Activated CD4-positive, alpha-beta T cell treated with anti-CD3 and anti-CD28 coated beads, Interleukin-2, amount 50 U/mL, for 48 hours (primary cell): ENCODE measurements at places on chromosomes 1 and 21.

DNA sequence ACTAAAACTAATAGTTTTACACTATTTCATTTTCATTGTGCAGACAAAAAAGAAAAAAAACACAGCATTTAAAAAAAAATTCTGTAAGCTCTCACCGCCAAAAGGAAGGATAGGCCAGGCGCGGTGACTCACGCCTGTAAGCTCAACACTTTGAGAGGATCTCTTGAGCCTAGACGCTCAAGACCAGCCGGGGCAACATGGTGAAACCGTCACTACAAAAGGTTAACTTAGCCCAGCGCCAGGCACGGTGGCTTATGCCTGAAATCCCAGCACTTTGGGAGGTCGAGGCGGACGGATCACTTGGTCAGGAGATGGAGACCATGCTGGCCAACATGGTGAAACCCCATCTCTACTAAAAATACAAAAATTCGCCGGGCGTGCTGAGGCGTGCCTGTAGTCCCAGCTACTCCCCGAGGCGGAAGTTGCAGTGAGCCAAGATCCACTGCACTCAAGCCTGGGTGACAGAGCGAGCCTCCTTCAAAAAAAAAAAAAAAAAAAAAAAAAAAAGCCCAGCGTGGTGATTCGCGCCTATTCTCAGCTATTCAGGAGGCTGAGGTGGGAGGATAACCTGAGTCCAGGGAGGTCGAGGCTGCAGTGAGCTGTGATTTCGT lies 14.3 kb upstream of the SPEN start:
- peak; percentile 52 for DNase-seq

- no peak for DNase-seq
These were observed 5.3 kb downstream of the SLAMF7 start for GRCh38 chr1:160744199-160744851.

DNA sequence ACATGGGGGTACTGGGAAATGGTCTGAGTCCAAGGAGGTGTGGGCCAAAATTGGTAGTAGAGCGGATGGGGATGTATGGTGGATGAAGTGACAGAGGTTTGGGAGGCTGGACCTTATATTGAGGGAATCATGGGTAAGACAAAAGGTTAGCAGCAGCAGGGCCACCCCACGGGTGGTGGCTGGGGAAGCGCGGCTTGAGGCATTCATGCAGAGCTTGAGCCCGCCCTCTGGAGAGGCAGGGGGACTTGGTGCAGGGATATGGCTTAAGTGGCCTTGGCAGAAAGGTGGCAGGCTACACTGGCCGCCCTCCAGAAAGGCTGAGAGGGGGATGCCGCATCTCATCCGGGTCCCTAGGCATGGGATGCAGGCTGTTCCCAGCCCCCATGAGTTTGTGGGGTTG lies 31.5 kb downstream of the HMGB4 start:
- no peak for DNase-seq

DNA sequence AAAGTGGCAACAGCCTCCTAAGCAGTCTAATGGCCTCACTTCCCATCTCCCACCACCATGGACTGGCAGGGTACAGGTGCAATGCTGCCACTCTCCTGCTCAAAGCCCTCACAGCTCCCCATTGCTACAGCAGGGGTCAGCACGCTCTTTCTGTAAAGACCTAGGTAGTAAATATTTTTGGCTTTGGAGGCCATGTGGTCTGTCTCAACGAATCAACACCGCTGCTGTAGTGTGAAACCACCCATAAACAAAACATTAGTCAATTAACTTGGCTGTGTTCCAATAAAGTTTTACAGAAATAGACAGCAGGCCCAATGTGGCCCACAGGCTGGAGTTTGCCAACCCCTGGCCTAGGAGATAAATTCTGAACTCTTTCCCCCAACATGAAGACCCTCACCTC lies 44.6 kb upstream of the TMEM125 start:
- no peak for DNase-seq

- DNase-seq, result no peak
These were observed 19.8 kb downstream of the CD34 start for GRCh38 chr1:207891148-207891547.

GRCh38 chr1:229665912-229666558 lies 40.0 kb downstream of the URB2 start:
- DNase-seq, result no peak

DNA sequence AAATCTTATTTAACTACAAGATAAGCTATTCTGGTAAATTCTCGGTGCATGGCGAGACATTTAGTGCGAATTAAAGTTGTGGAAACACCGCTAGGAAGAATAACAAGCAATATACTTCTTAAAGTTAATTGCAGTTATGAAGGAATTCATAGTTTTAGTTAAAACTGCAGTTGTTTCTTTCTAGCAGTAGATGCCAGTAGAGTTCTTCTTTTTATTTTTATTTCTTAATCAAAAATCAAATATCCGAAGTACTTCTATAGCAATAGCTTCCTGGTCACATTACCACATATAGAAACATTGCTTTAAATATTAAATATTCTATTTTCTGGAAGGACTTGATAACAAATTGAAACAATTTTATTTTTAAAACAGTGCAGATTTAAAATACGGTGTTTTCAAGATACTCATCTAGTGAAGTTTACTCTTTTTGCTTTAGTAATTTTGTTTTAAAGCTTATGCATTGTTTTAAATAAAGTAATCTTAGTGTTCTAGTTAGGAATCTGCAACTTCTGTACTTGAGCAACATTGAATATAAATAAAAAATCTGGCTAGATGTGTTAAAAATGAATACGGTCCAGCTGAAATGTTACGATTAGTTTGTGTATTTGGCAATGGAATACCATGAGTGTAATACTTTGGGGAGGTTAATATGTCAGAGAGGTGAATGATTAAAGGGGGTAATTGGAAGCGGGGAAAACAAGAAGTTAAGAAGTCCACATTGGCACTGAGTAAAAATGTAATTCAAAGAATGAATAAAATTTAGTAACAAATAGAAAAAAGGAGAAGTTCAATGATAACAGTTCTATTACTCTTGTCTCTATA lies 2.7 kb upstream of the PRKACB start:
- no peak for DNase-seq

DNA sequence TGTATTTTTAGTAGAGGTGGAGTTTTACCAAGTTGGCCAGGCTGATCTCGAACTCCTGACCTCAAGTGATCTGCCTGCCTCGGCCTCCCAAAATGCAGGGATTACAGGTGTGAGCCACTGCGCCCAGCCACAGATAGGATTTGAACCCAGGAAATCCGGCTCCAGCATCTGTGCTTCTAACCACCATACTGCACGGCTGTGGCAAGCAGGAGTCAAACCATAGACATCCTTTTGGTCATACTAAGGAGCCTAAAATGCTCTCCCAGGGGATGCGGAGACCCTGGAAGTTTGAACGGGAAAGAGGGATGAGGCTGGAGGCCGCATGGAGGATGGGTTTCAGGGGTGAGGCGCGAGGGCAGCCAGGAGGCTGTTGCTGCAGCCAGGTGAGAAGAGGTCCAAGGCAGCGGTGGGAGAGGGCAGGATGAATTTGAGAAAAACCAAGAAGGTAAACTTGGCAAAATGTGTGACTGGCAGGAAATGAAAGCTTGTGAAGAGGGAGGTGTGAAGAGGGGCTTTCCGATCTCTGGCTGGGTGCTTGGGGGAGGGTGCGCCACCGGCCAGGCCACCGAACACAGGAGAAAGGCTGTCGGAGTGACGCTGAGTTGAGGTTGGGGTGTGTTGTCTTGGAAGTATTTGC lies 24.0 kb upstream of the CDK18 start:
- peak; percentile 51 for DNase-seq

DNA sequence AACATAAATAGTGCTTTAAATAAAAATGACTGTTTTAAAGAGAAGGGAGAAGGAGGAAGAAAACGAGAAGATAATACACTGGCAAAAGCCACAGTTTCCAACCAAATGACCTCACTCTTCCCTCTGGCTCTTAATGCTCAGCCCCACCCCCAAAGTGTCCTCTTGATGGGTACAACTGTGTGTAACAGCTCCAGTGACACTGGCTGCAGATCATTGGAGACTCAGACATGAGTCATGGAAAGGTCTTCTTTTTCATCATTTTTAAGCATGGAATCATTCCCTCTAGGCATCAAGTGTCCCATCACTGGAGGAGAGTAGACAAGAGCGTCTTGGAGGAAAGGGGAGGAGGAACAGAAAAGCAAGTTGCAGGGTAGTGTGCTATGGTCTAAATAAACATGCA lies 333.0 kb downstream of the PAPPA2 start:
- no peak for DNase-seq

DNA sequence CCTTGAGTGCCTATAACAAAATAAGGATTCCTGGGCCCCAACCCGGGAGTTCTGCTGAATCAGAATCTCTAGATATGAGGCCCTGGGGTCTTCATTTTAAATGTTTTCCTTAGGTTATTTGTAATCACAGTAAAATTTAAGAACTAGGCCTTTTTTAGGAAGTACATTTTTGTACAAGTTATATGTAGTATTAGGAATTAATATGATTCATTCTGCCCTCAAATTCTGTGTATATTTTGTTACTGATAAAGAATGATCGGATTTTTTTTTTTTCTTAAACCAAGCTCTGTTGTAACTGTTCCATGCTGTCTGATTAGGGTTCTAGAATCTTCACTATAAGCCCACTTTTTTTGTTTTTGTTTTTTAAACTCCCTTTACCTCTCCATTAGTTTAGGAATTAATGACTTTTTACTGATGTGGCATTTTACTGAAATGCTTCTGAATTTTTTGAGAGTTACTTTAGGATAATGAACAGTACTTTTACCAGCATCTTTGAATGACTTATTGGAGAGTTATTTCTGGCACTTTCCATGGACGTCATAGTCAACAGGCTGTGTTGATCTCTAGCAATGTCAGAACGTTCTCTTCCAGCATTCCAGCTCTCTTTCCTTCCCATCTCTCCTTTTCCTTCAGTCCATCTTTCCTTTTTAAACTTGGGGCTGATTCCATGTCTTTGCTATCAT lies 48.3 kb downstream of the CLIC4 start:
- no peak for DNase-seq

DNA sequence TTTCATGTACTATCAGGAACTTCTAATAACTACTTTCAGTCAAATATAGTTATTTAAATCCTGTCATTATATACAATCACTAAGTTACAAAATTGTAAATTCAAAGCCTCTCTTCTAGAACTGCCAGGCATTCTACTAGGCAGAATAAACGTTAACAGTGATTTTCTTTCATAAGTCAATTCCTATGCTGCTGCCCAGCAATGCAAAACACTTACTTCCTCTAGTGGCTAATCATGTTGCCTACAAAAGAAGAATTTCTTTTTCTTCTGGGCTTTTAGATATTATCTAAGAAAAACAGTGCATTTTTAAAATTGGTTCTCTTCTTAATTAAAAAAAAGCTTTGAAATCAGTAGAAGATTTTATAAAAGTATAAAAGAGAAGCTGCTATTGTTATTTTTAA lies 509.8 kb upstream of the ADAMTS5 start:
- DNase-seq, result no peak

- DNase-seq, result no peak
These were observed 95.0 kb upstream of the C1orf105 start for GRCh38 chr1:172325531-172325930.

DNA sequence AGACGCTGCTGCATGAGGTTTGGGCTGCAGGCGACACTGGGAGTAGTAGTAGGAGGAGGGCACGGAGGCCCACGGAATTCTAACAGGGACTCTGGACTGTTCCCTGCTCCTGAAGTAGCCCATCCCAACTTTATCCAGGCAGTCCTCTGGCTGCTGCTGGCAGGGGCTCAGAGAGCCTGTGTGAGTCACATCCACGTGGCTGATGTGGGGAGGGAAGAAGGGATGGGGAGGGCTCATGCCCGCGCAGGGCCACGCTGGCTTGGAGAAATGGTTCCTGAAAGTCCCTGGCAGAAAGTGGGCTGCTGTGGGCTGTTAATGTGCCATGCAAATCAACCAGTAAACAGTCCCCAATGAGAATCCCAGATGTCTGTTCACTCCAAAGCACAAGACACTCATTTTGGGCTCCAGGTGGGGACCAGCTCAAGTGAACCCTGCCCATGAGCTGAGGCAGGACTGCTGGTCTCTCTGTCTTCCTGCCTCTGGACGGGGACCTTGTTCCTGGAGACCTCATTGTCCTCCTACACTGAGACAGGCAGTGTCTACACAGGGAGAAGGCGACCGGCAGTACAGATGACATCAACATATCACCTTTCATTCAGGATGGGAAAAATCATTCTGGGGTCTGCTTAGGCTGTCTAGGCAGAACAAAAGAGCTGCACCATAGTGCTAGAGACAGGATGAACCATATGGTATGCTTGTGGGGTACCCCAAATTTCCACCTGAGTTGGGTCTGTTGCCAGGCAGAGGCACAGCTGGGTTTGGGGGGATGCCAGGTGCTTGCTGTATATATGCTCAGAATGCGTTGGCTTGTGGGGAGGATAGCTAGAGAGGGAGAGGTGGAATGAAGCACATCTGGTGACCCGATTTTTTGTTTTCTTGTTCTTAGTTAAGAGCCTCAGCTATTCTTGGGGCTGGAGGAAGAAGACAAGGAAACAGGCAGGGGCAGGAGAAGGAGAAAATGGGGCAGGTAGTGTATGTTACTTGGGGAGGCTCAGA lies 57.9 kb upstream of the FMOD start:
- DNase-seq, result no peak

DNA sequence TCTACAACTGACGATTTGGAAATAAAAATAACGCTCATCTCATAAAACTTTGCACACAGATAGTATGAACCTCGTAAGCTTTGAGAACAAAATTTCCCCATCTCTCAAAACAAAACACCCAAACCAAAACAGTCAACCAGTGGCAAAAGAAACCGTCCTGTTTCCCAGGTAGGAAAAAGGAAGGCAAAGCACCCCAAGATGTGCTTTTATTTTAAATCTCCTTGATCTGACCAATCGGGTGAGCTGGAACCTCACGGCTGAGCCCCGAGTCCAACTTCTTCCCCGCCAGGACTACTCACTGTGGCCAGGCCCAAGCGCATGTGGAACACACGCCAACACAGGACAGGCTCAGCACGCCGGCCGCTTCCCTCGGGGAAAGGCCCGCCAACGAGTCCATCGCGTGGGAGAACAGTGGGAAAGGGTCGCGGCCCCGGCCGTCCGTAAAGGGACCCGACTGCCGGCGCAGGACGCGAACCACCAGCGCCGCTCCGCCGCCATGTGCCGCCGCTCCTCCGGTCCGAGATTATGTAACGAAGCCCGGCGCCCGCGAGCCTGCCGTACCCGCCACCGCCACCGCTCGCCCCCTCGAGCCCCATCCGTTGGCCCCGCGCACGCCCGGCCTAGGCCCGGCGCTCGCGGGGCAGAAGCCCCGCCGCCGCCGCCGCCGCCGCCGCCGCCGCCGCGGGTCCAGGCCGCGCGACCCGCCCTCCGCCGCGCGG lies 759 bp downstream of the AHCTF1 start:
- peak; percentile 47 for DNase-seq
